Caco-2 (cell line): ENCODE measurements at places on chromosomes 3 and 15.

DNA sequence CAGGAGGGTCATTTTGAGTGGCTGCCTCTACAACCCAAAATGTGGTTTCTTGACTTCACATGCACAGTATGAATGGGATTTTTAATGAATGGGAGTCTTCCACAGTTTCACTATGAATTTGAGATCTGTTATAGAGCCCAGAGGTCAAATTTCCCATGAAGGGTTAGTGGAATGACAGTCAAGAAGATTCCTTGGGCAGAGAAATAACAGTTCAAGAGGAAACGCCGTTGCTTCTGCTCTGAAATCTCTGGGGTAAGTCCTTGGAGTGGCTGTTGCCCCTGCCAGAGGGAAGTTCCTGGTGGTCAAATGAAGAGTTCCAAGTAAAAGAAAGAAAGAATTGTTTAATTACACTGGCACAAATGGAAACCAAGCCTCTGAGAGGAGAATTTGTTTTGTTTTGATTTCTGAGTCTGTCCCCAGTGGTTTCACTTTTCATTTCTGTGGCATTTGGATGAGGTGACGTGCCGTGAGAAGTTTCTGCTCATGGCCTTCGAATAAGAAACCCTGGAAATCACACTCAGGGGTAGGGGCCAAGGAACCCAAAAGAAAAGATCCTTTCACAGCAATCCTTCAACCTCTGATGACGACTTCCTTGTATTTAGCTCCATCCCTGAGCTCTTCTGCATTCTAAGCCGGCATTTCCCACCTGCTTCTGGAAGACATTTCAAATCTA lies 77.5 kb upstream of the IL12A start:
- DNase-seq: no peak

GRCh38 chr3:117603097-117603496 lies 893.5 kb downstream of the TUSC7 start:
- no peak for DNase-seq

DNA sequence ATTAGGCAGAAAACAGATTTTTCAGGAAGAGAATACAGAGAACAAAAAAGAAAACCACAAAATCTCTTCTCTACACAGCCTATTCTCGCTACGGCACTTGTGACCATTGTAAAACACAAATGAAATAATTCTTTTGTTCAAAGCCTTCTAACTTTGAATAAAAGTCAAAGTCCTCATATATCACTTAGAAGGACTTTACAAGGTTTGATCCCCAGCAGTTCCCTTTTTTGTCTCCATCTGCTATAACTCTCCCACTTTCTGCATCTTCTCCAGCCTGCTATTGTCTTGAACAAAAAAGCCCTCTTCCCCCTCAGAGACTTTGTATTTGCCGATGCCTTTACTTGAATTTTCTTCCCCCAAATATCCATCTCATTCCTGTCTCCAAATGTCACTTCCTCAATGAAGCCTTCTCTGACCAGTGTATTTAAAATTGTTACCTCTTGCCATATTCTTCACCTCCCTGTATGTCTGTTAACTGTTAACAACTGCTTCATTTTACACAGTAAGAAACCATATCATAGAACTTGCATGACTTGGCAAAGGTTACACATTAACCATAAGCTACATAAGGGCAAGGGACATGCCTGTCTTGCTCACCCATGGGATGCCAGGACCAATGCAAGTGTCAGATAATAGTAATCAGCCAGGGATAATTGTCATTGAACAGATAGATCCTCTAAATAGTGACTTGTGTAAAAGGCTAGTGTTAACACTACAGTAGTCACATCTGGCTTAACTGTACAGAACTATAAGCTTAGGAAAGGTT lies 122.4 kb downstream of the CBLB start:
- no peak for DNase-seq

- DNase-seq: no peak
Measured at GRCh38 chr3:122067214-122067550, 12.0 kb downstream of the CD86 start.

GRCh38 chr3:53236112-53236841 lies 19.5 kb downstream of the TKT start:
- DNase-seq: no peak

DNA sequence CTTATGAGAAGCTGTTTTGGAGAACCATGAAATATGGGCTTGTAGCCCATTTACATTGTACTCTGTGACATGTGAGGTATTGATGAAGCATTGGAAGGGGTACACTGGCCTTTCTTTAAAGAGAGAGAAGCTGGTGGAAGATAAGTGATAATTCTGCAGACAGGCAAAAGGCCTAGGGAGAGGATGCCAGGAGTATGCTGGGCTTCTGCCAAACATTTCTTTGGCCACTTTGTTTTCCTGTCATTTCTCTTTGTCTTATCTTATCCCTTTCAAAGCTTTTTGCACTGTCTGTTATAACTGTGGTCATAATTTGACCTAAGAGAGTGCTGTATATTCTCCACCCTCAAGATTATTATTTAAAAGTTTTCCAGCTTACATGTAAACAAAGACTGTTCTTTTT lies 109.6 kb upstream of the SEMA6D start:
- no peak for DNase-seq

DNA sequence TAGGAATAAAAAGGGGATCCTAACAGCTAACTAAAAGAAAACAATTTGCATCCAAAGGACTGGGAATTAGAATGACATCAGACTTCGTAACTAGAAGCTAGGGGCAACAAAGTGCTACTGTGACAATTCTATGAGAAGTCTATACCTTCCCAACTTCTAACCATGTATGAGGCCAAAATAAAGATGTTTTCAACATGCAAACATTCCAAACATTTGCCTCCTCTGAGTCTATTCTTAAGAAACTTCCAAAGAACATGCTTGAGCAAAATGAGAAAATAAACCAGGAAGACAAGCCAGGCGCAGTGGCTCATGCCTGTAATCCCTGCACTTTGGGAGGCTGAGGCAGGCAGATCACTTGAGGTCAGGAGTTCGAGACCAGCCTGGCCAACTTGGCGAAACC lies 13.1 kb upstream of the RNF7 start:
- DNase-seq: no peak

GRCh38 chr3:45969116-45969515 lies 25.9 kb downstream of the CXCR6 start:
- no peak for DNase-seq

GRCh38 chr3:135930255-135930654 lies 35.3 kb upstream of the PPP2R3A start:
- DNase-seq: no peak

DNA sequence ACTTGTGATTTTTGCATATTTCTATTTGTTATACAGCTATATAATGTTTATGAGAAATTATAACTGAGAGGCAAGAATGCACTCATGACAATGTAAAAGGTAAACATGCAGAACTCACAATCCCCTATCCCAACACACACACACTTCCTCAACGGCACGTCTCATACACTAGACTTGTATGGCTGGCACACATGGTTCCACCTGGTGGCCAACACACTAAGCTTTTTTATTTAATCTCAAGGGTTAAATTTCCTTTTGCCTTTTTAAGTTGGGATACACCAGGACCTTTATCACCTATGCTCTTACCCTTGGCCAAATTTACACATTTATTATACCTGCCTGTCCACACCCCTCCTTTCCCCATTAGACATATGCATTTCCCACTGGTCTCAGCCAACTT lies 88.6 kb upstream of the PSMD6 start:
- no peak for DNase-seq

DNA sequence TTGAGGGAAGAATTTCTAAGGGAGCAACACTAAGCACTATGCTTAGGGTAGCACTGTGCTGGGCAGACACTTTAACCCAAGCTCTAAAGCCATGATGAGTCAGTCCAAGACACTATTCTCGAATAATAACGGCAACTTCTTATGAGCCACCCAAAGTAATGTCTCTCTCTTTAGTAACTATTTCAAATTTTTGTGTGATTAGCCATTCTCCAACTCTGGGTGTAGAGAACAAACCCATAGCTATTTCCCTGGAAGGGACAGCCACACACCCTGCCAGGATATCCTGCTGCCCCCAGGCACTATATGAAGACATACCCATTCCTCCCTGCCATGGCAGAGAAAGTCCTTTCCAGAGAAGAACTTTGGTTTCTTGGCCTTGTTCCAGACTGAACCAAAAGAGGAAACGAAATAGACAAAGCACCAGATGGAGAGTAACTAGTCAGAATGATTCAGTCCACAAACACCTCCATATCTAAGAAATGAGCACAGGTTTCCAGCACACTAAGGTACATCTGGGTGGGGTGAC lies 384.9 kb upstream of the THBS1 start:
- DNase-seq: no peak

GRCh38 chr3:27943106-27943505 lies 221.0 kb upstream of the EOMES start:
- no peak for DNase-seq

GRCh38 chr15:81117136-81117535 lies 16.9 kb upstream of the CFAP161 start:
- DNase-seq: no peak
